Left lung (tissue), 14 donors: ENCODE measurements at places on chromosomes 7 and 10. TPM values are rescaled to one million over a fixed set of nuclear protein-coding genes. Genes with fewer than 3 reads are reported as not detected.

SLC26A3 gene
- not detected for total RNA-seq

FZD1 gene
- 15.5 TPM for total RNA-seq

ZNF727 gene
- total RNA-seq = 3.4 TPM

SPDYE8 gene
- total RNA-seq = not detected

TPK1 gene
- 15.5 TPM for total RNA-seq

MYL7 gene
- 1.5 TPM for total RNA-seq

STYXL1 gene
- 32.4 TPM for total RNA-seq

ZFAND4 gene
- total RNA-seq = 13.7 TPM

CTAGE4 gene
- total RNA-seq = 5.0 TPM

GSTO2 gene
- 13.4 TPM for total RNA-seq

DENND2A gene
- total RNA-seq = 17.4 TPM

SLC39A12 gene
- total RNA-seq = 0.31 TPM

MACC1 gene
- total RNA-seq = 28.5 TPM

KCND2 gene
- total RNA-seq = 0.23 TPM

MKX gene
- total RNA-seq = 1.3 TPM

TASOR2 gene
- total RNA-seq = 66.5 TPM

SEPTIN7 gene
- 174 TPM for total RNA-seq

PON1 gene
- 0.42 TPM for total RNA-seq

GOLGA7B gene
- total RNA-seq = 1.9 TPM

IKZF1 gene
- 19.0 TPM for total RNA-seq
